Activated CD4-positive, alpha-beta memory T cell treated with anti-CD3 and anti-CD28 coated beads, Interleukin-2, amount 10 ng/mL, durations not matched to agents 7 days and 5 days (primary cell): ENCODE measurements at places on chromosomes 5 and 9.
A peak's percentile ranks its signal among the peaks of the same experiment; 100 is the strongest.

DNA sequence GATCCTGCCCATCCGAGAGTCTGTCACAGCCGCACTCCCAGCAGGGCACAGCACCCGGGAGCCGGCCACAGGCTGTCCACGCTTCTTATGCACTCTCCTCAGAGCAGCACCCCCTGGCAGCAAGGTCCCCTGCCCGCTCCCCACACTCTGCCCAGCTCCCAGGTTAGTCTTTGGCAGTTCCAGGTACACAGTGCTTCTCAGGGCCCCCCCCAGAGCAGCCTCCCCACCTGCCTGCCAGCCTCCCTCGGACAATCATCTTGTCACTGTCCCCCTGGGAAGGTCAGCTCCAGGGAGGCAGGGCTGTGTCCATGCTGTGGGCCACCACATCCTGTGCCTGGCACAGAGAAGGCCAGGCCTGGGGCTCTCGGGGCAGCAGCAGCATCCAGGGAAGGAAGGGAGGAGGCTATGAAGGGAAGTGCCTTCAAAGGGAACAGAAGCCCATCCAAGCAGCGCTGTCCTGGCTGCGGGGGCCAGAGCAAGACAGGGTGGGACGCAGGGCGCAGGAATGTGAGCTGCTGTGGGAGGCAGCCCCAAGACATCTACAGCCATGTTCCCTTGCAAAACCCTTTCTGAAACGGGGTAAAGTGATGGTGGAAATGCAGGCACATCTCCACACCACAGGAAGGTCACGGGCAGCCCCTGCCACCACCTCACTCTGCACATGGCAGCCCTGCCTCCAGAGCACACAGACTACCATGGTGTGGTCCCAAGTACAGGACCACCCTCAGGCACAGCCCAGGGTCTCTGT is 68.6 kb upstream of the ADAMTS2 start:
- DNase-seq, result peak; percentile 9

DNA sequence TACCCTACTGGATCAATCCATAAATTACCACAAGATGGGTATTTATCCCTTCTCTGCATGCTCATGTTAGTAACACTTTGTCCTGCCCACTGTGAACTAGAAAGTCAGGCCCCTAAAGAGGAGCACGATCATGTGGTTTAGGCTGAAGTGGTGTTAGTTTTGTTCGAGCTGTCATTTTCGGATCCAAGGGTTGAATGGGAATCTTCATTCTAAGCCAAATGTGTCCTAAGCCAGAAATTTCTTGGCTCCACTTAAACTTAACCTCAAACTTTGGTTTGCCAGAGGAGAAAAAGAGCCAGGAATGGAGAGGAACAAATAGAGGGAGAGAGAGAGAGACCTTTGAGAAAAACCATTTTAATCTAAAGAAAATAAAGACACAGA is 837.7 kb upstream of the ZNF608 start:
- no peak for DNase-seq

- DNase-seq, result no peak
These were observed 59.6 kb upstream of the LIFR start for GRCh38 chr5:38615981-38616451.

DNA sequence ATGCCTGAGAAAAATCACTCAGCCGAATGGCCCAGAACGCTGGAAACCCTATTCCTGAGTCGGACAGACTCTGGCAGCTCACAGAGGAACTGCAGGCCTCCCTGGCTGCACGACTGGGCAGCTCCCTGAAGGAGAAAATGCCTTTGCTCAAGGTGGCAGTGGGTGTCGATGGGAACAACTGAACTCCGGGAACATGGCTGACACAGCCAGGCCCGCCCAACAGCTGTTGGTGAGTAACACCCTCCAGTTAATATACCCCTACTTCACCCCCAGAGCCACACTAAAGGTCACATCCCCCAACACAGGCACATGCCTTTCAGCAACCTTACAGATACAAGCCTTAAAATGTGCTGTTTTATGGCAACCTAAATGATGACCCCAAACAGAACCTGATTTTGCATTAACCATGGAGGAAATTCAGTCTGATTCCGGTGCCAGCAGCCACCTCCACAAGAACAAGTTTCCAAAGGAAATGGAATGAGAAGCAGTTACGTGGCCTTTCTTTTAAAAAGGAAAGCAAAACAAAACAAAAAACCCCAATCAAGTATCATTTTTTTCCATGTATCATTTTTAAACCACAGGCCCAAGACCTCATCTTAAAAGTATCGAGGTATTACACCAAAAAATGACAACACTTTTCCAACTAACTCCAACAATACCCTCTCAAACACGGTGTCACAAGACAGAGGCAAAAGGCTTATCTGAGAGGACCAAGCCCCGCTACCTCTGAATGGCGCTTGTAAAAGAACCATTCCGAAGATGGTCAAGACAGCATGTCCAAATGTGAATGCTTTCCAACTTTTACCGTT is 3.1 kb downstream of the KLF9 start:
- DNase-seq, result peak; percentile 45

DNA sequence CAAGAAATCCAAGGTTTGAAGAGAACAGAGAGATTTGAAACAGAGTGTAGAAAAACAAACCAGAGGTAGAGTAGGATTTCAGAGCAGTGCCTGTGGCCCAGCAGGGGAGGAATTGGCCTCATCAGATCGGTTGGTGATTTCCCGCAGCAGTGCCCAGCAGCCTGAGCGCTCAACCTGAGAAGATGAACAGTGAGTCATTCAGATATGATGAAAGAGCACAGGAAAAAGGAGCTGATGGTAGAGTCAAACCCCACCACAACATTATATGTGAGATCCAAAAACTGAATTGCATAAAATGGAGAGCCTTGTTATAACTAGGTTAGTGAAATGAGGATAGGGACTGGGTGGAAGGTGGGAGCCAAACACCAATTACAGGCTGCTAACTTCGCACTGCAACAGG is 248.9 kb downstream of the PIK3R1 start:
- DNase-seq, result peak; percentile 60

- no peak for DNase-seq
These were observed 1899.9 kb downstream of the MAT2B start for GRCh38 chr5:165405340-165405739.

- DNase-seq, result no peak
These were observed 114.1 kb downstream of the MUSK start for GRCh38 chr9:110782701-110783100.

DNA sequence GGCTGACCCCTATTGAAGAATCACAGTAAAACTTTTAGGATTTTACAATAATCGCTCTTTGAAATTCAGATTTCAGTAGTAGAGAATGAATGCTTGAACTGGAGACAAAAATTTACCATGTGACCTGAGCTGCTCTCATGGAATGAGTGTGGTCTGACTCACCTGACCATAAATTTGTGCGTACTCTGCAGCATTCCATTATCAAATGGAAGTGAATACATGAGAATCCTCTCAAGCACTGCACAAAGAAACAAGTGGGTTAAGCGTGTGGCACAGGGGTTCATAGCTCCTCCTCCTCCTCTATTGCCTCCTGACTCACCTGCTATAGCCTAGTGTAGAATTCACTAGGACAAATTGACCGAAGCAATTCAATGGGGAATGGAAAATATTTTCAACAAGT is 269.8 kb upstream of the CDH9 start:
- no peak for DNase-seq

GRCh38 chr5:177430972-177431316 is 4.5 kb downstream of the GRK6 start:
- DNase-seq, result no peak

DNA sequence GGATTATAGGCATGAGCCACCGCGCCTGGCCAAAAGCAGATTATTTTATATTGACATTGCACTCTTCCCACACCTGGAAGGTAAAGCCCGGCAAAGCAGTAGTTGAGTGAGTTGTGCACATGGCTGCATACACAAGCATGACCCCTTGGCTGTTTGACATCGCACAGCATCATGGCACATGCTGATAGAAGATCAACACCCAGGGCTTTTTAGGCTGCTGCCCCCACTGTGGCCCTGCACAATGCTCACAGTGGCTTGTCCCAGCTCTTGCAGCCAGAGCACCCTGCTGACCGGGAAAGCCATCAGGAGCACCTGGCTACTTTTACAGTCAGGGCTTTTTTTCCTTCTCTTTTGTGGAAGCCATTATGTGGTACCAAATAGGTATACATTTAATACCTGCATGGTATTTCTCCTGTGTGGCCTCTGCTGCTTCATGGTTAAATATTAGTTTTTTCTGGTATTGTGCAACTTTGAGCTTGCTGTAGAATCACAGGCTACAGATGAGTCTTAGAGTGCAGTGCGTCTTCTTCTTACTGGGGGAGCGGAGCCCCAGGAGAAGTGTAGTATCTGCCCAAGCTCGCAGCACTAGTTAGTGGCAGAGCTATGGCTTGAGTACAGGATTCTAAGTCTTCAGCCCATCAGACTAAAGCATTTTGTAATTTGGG is 264.5 kb downstream of the AOPEP start:
- DNase-seq, result no peak

DNA sequence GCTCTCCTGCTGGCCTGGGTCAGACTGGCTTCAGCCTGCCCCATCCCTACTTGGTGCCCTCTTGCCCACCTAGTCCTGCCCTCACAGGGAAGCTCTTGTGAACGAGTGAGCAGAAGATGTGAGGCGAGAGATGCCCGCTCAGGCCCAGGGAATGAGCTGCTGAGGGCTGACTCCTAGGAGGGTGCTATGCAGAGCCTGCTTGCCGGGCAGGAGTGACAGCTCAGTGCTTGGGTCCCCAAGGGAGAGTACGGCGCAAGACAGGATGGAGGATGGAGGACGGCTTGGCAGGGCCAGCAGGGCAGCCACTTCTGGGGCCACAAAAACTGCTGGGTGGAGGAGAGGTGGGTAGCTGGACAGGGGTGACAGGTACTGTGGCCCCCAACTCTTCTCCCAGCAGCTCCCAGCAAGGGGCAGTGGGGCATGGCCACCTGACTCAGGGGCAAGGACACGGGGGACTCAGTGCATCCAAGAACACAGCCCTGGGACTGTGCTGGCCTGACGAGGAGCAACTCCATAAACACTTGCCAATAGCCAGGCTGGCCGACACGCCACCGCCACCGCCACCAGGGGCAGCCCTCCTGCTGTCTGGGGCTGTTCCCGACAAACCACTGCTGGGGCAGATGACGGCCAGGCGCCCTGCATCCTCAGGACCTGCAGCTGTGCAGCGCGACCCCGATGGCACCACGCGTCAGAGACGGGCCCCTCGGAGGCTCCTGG is 55.6 kb upstream of the UBAC1 start:
- DNase-seq, result no peak

DNA sequence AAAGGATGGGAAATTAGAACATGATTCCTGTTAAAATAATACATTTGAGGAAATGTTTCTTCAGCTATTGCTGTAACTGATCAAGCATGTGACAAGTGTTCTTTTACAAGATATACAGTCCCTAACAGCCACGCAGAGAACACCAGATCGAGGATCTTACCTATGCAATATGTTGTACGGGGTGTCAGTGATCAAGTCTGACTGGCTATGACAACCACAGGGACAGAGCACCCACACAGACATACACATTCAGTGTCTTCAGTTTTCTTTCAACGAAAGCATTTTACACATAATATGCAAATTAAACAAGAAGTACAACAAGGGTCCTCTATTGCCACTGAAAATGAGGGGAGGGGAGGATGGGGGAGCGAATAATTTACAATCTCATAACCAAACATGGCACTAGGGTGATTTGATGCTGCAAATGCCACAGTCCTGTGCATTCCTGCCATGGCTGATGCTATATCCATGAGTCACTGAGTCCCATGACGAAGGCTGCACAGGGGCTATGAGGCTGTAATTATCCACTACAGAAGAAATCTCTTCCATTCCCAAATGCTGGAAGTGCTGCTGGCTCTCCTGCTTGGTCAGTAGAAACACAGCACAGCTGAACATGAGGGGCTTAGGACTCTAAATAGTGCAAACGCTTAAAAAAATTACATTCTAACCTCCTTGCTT is 118.2 kb downstream of the KLHL3 start:
- DNase-seq, result no peak

DNA sequence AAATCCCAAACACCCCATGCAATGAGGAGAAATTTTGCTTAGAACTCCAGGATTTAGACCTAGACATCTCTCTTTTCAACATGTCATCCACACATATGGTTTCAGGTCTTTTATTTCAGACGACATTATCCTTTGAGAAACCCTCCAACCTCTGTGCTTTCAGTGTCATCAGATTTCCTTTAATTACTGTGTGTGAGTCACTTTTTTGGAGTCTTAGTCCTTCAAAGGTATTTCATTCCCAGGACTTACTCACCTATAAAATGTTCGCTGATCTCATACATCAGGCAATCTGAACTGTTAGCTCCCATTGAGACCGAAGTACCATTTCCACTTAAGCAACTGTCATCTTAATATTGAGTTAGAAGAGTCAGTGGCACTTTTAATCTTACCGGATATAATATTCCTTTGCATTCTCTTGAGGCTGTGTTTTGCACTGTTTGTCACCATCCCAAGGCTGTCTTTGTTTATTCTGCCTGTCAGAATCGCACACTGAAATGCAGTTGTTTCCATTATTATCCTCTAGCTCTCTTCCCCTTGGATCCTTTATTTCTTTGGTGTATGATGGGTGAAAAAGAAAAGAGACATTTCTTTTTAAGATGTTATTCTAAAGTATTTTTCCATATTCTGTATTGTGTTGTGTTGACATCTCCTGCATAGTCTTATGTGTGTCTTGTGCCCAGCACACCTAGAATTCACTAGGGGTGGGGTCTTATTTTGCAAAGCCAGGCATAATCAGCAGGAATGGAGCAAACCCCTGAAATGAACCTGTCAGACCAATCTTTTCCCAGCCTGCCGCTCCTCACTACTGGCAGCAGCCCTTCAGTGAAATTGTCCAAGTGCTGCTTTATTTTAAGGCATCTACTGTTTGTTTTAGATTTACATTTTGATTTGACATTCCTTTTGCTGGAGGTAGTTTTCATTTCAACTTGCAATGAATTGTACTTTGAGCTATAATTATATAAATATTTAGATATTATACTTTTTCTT is 155.4 kb downstream of the PAM start:
- no peak for DNase-seq

- DNase-seq, result no peak
These were observed 11.3 kb downstream of the NIM1K start for GRCh38 chr5:43203373-43203772.

DNA sequence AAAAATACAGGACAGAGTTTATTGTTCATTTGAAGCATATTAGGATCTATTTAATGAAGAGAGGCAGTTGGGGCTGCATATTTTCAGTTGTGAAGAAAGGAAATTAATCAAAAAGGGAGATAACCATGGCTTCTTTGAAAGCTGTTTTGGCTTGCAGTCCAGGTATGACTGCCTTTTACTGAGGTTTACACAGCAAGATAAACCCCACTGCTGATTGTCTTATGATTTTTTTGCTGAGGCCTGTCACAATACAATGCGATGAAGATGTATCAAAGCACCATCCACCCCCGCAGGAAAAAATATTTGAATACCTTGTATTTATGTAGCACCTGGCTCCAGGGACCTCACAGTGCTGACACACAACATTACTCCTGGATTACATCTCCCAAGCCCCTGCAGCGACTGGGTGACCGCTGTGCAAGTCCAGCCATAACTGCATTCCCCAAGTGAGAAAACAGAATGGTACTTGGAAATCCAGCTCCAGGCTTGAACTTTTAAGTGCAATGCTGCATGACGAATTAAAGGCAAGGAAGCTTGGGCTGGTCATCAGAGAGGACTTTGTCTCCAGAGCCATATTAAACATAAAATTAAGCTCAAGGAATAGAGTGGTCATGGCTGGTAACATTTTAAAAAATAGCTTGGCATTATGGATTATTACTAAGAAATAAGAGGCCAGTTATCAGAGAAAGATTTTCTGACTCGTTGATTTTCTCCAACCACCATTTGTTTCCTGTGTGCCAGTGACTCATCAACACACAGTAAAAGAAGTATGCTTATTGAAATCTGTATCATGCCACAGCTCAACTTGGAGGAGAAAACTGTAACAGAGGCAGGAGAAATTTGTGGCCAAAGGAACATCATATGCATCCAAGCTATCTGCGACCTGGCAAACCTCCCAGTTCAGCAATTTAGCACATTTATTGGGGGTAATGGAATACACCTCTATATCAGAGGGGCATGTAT is 374.2 kb downstream of the MAN2A1 start:
- DNase-seq, result no peak
